ENCODE measurements at places on chromosomes 2 and 18.

- no peak for DNase-seq
These were observed 302.4 kb downstream of the PLCL1 start for GRCh38 chr2:198106621-198107385.

GRCh38 chr2:236758406-236758805 lies 188.8 kb downstream of the ACKR3 start:
- DNase-seq, result no peak

DNA sequence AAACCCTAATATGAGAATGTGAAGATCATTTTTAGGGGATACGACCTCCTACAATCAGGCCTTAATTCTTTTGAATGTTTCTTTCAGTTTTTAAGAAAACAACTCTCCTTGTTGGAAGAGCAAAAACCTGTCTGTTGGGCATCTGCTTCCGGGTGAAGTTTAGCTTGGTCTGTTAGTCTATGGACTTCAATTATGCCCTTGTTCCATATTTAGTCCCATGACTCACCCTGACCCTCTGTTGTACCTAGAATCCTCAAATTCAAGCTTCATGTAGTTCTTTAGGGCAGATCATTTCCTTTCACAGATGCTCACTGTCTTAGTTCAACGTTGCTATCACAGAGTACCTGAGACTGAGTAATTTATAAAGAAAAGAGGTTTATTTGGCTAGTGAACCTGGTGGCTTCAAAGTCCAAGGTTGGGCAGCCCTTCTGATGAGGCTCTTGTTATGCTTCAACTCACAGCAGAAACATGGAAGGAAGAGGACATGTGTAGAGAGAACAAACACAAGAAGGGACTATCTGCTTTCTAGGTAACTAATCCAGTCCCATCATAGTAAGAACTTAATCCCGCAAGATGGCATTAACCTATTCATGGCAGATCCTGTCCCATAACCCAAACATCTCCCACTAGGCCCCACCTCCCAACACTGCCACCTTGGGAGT lies 82.5 kb upstream of the SERPINE2 start:
- DNase-seq, result no peak

DNA sequence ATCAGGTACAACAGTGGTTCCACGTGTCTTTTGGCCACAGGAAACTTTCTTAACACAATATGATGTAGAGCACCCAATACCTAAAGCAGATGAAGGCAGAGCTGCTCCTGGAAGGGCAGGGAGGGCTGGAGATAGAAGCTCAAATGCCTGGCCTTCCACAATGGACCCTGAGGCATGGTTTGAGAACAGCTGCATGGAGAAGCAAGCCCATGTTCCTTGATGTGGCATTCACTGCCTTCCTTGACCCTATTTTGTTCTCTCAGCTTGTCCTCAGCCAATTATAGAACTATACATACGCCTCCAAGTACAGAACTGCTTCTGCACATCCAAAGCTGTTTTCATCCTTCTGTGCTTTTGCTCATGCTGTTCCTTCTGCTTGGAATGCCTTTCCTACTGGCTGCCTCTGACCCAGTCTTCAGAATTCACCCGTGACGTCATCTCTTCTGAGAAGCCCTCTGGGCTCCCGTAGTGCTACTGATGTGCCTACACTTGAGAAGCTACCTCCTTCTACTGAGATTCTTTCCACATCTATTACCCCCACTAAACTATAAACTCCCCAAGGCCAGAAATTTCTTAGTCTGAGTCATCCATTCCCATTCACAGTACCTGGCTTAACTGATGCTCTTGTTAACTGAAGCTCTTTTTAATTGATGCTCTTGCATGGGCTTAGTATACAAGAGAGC lies 69.9 kb downstream of the CHRNA1 start:
- DNase-seq, result no peak

GRCh38 chr18:60649842-60650536 lies 277.4 kb upstream of the MC4R start:
- DNase-seq, result no peak

DNA sequence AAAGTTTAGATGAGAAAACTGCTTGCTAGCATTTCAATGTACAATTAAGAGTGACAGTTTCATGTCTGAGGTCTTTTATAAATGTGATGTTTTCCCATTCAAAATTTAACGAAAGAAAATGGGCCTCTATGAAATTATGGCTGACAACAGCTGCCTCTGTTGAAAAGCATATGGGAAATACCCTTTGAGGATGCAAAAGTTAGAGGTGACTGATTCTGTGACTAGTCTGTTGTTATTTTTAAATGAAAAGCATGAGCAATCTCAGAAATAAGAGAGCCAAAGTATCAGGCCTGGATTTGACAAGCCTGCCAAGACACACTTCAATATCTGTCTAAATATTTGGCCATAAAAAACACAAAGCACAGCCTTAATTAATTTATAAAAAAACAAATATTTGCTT lies 580.8 kb downstream of the ERBB4 start:
- DNase-seq, result no peak

GRCh38 chr2:85022232-85022631 lies 51.3 kb downstream of the KCMF1 start:
- no peak for DNase-seq

DNA sequence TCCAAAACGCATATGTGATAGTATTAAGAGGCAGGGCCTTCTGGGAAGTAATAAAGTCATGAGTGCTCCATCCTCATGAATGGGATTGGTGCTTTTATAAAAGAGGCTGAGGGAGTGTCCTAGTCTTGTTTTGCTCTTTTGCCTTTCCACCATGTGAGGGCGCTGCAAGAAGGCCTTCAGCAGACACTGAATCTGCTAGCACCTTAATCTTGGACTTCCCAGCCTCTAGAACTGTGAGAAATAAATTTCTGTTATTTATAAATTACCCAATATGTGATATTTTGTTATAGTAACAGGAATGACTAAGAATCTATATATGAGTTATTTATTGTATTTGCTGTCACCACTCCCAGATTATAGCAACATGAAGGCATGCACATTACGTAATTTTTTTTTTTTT lies 63.5 kb downstream of the PLA2R1 start:
- DNase-seq, result no peak

DNA sequence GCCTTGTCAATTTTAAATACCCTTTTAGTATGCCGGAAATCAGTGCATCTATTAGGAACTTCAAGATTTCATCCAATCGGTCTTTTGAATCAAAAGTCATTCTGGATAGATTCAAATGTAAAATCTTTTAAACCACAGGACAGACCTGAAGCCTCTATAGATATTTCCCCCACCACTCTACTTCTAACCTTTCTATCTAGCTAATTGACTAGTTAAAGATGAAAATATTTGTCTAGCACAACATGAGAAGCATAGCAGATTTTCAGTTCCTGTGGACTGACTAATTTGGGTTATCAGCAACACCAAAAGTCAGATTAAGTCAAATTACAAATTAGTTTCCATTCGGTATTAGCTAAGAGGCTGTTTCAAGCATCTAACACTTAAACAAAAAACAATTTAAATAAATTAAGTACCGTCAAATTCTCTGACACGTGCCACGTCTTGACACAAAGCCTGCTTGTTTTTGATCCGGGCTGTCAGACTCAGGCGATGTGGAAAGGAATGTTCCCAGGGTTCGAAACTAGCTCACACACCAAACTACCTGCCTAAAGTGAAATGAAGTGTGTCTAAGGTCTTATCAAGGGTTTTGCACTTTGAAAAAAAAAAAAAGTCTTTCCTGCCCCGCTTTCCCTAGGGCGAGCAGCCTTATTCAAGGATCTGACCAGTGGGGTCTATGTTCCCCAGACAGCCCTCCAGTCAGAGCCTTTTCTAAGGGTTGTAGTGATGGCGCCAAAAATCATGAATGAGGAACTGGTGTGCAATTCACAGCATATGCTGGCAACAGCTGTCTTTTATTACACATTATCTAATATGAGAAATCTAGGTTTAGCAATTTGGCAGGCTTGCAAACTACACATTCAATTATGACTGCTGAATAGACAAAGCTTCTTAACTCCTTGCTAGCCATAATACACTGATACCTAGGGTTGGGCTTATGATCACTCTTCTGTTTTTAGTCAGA lies 4.7 kb downstream of the CYTIP start:
- DNase-seq, result no peak

- no peak for DNase-seq
These were observed 1.7 kb upstream of the PRKD3 start for GRCh38 chr2:37326285-37326684.

- no peak for DNase-seq
These were observed 260.4 kb upstream of the DSEL start for GRCh38 chr18:67776929-67777328.

GRCh38 chr2:45233301-45233700 lies 224.0 kb upstream of the SIX2 start:
- no peak for DNase-seq

- DNase-seq, result no peak
These were observed 19.4 kb downstream of the KCNIP3 start for GRCh38 chr2:95316466-95317122.

DNA sequence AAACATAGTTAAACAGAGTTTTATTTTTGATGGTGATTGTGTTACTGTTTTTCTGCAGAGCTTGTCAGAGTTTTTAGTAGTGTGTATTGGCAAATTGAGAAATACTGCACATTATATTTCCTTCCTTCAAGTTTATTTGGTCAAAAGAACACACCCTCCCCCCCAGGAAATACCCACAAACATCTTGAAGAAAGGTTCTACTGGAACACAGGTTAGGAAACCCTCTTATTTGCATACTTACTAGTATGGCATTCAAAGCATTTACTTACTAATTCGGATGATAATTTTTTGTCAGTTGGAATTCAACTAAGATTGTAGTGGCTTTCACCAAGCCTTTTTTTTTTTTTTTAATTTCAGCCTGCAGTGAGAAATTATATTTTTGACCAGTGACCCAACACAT lies 9.1 kb downstream of the CAB39 start:
- no peak for DNase-seq

DNA sequence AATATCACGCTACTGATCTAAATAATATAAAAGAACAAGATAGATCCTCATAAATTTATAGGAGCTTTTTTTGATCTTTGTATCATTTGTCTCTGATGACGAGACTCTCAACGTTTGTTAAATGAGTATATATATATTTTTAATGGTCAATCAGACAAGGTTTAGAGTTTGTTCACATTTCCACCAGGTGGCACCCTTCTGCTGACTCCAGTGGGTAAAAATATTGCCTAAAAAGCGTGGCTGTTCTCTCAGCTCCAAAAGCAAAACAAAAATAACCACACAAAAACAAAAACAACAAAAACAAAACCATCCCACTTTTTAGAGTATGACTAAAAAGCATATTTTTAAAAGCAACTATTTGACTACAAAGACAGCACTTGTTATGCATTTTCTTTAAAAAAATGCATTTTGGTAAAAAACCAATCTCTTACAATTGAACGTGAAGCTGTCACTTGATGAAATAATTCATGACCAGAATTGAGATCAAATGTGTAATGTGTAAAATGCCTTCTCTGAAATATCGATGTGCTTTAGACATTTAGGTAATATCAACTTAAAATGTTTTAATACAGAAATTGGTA lies 723.2 kb downstream of the DPP10 start:
- DNase-seq, result no peak

GRCh38 chr18:46226461-46226860 lies 122.3 kb downstream of the HAUS1 start:
- no peak for DNase-seq

DNA sequence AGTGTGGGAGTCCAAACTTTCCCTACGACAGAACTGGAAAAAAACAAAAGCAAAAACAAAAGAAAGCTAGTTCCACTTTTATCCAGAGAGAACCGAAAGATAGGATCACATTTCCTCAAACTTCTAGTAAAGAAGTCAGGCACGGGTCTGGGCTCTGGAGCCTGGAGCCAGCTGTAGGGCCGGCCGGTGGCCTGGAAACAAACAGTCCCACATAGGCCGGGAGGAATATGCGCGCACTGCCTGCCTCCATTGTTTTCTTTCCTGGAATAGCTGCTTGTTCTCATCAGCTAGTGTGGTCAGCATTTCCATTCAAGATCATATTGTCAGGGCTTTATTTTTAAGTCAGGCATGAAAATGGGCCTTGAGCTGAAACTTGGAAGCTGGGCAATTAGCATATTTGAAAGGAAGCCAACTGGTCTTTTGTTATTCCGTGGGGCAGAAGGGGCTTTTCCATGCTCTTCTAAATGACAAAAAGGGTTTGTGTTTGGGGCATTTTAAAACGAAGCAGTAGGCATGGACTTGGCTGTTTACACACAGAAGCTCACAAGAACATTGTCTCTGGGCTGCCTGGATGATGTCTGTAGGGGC lies 58.7 kb upstream of the RFX8 start:
- DNase-seq, result no peak

DNA sequence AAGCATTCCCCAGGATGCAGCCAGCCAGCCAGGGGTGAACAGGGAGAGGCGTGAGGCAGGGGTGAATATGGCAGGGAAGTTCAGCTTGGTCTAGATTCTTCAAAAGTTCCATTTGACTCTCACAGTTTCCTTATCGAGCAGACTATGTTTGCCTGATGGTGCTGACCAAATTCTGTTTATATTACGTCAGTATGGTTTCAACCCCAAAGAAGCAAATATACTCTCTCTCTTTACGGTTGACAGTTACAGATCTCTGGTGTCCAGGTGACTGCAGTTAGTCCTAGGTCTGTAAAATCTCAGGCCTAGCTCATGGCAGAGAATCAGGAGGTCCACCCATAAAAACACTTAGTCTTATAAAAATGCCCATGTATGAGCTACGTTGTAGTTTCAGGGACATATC lies 38.3 kb upstream of the DNMT3A start:
- DNase-seq, result no peak

DNA sequence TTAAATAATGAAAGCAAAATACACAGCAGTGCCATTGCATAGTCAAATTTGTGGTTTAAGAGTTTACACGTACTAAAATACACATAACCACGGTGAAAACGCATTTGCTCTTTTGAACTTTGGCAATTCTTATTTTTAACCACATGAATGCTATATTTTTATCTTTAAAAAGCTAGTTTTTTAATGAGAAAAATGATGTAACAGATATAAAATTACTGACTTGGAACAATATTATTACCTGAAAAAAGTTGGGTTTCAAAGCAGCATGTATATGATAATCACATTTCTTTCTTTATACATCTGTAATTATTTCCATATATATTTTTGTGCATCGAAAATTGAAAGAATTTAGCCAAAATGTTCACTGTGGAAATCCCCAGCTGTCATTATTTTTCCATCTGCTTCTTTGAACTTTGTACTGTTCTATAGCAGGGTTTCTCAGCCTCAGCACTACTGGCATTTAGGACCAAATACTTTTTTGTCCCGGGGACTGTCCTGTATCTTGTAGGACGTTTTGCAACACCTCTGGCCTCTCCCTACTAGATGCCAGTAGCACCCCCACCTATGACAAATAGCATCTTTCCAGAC lies 75.9 kb upstream of the CAB39 start:
- no peak for DNase-seq
